ENCODE measurements at places on chromosomes 11 and 22.

- no peak for DNase-seq
These were observed 30.0 kb downstream of the NNMT start for GRCh38 chr11:114326151-114326550.

- DNase-seq, result no peak
These were observed 21.0 kb downstream of the NNMT start for GRCh38 chr11:114316980-114317786.

DNA sequence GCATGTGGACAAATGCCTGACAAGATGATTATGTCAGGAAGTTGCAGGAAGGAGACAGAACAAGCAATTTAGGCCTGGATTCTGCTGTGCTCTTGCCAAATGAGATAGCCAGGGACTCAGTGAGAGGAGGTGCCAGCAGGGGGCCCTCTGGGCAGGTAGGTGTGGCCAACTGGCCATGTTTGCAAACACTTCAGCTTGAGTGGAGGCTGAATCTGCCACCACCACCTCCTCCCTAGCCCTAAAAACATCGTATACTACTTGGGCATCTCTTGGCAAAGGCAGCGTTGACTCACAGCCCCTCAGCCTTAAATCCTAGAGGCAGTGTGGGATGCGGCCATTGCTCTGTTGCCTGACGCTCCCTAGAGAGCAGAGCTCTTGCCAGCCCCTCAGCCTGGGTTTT, 95.1 kb upstream of the PLET1 start:
- no peak for DNase-seq

DNA sequence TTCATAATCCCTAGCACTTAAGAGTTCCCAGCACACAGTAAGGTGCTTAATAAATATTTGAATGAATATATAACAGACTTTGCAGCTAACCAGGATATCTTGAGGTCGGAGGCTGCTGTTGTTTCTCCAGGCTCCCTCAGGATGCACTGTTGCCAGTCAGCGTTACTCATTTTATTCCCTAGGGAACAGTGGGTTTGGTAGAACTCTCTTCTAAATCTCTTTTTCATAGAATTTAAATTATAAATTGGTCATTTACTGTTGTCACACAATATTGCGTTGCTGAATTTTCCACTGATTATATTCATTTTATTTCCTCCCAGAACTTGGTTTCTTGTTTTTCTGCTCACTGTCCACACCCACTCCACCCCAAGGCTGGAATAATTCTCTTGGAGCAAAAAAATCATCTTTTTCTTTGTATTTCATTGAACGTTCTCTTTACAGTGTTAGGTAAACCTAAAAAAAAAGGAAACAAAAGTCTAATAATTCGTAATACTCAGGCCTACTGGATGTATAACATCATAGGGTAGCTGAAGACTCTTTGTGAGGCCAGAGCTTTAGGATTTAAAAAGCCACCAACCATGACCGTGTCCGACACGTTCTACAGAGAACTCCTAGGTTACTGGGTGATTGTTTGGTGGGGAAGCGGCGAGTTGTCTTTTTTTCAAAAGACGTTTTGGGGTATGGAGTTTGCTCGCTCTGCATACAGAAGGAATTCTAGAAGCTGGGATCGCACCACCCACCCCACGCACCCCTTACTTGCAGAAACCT, 766 bp upstream of the CAPRIN1 start:
- no peak for DNase-seq

DNA sequence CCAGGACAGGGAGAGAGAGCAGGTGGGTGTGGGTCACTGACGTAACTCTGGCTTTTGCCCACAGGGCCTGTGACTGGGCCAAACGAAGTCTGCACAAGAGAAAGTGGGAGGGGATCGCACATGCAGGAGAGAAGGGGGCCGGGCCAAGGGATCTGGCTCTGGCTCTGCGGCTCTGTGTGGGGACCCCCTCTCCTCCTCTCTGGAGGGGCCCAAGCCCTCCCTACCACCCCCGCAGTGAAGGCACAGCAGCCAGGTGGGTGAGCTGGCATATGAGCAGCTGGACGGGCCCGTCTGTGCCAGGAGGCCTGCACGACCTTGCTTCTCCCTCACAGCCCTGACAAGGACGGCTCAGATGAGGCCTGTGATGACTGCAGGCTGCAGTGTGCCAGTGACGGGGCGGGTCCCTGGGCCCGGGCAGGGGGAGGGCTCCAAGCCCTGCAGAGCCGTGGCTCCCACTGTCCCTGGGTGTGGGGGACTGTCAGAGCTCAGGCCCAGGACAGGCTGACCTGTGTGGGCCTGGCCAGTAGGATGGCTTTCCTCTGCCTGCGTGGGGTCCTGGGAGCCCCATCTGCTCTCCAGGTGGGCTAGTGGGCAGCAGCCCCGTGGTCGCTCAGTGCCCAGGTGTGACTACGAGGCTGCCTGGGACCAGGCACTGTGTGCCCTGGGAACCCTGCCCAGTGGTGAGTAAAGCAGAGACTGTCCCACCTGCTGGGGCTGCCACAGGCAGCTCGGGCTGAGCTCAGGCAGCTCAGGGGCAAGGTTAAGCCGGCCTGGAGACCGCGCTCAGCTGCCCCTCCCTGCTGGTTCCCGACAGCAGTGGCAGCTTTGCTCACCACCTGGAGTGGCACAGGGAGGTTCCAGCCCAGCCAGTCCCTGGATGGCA, 22.2 kb downstream of the MRGPRG start:
- no peak for DNase-seq

GRCh38 chr11:112797092-112797491, 164.1 kb upstream of the NCAM1 start:
- DNase-seq, result no peak

GRCh38 chr11:117282956-117283355, 8.2 kb upstream of the BACE1-AS start:
- no peak for DNase-seq

- DNase-seq, result no peak
These were observed 27.9 kb downstream of the PARVB start for GRCh38 chr22:44051961-44052360.

- no peak for DNase-seq
These were observed 41.9 kb downstream of the LRP5 start for GRCh38 chr11:68354148-68354872.

Measured in cortex of kidney (tissue), 1 donor.